ENCODE measurements at places on chromosomes 7 and 10.

DNA sequence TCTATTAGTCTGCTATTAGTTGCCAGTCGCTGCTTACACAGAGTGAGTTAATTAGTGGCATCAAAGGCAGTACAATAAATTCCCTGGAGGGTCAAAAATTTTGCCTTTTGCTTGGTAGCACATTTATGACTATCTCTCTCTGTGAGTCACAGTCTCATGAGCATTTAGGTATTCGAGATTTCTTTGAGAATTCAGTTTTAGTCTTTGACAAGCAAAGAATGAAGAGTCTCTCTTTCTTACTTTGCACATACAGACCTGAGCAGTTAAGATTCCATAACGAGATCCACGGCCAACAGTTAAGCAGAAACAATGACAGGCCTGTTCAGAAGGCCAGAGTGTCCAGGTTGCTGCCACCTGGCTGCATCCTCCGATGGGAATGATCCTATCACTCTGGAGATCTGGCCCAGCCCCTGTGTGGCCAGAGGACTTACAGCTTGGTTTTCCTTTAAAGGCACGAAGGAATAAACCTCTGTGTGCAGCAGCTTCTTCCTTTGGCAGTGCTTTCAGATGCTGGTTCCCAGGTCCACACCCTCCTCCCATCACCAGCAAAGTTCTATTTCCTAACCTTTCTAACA is 80.6 kb downstream of the GLI3 start:
- DNase-seq, result no peak

DNA sequence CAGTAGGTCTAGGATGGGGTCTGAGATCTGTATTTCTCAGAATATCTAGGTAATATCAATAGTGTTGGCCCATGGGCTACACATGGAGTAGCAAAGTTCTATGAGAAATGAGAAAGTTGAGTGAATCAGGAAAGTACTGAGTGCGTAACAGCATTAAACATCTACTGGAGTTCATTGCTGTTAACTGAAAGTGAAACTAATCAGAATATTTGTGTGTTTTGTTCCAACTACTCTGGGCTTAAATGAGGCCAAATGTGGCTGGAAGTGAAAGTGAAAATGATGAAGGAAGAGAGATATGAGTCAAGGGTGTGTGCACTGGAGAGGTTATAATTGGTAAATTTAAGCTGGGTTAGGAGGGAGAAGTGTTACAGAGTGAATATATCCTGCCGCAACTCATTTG is 46.5 kb downstream of the TMEM106B start:
- no peak for DNase-seq

DNA sequence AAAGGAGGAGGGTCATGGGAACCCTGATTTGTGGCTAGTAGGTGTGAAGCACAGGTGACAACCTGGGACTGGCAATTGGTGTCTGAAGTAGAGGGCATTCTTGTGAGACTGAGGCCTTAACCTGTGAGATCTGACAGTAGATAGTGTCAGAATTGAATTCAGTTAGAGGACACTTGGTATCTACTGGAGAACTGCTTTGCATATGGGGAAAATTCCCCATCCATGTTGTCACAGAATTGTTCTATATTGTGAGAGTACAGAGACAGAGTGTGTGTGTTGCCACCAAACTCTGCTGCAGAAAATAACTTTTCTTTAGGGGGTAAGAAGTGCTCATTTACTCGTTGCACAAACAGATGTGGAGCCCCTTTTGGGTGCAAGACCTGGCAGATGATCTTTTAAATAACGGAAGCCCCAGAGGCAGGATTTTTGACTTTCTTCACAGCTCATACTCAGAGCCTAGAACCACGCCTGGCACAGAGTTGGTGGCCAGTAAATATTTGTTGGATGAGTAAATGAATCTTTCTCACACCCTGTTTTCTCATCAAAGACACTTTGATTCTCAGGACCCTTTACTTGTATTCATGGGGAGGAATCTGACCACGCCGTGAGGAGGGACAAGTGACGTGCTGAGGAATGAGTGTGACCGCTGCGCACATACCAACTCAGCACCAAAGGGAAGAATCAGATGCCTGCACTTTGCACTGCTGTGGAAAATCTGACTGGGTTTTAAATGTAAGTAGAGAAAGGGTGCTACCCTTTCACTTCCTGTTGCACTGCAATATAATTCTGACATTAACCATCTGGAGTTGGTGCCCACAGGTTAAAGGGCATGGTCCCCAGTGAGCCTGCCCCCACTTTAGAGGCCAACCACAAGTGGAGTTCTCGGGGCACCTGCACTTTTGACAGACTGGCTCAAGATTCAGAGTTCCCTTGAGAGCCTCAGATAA is 39.2 kb upstream of the SDHAF3 start:
- DNase-seq, result no peak

DNA sequence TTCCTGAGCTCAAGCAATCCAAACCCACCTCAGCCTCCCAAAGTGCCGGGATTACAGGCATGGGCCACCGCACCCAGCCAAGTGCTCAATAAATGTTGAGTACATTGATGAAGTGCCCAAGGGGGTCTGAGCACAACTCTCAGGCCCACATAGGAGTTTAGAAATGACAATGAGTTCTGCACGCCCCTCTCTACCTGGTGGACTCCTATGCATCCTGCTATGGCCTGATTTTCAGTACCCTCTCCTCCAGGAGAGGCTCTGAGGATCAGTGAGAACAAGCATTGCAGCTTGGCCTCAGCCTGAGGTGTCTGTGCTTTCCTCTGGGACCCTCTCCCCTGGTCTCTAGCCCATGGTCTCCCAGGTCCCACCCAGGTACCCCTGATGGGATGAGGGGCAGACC is 20.9 kb upstream of the GRIFIN start:
- no peak for DNase-seq

- no peak for DNase-seq
Measured at GRCh38 chr10:17735166-17735941, 16.6 kb upstream of the TMEM236 start.

DNA sequence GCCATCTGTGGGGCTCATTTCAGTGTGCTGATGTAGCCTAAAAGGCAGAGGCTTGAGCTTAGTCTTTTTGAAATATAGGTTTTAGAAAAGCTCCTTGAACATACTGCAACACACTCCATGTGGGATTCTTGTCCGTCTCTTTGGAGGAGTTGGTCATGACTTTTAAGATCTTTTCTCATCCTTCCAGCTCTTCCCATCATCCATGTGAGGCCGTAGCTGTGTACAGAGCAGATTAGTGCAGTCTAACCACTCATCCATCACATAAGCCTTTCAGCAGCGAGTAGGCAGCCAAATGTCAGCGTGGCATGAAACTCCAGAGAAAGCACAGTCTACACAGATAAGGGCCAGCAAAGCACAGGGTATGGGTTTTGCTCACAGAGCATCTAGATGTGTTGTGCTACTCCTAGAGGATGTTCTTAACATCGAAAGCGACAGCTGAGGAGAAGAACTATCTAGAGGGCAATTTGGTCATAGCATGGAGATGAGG is 28.1 kb upstream of the NPVF start:
- DNase-seq, result no peak

DNA sequence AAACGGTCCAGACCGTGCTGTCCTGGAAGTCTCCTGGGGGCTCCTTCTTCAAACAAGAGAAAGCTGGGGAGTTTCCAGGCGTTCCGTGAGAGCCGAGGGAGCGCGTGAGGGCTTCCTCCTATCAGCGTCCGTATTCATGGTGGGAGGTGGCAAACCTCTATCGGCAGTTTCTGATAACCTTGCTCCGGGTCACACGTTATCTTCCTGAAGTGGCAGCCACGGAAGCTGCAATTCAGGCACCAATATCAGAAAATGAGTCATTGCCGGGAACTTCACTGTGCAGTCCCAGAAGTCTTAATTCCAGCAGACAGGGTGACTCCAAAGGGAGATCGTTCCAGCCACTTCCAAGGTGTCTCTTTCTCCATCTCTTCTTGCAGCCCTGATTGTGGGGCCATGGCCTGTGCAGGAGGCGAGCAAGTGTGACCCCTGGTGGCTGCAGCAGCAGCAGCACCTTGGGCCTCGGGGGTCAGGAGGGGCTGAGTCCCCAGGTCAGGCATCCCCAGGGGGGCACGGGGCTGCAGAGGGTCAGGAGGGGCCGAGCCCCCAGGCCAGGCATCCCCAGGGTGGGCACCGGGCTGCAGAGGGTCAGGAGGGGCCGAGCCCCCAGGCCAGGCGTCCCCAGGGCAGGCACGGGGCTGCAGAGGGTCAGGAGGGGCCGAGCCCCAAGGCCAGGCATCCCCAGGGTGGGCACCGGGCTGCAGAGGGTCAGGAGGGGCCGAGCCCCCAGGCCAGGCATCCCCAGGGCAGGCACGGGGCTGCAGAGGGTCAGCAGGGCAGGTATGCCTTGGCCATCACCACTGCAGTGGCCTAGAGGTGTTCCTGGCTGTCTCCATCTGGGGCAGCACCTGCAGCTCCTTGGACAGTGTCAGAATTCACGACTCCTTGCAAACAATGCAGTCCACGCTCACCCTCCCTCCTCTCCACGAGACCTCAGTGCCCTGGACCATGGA is 538.7 kb downstream of the DNAJB6 start:
- DNase-seq, result peak; percentile 23

GRCh38 chr7:82810558-82811259 is 352.0 kb downstream of the PCLO start:
- DNase-seq, result no peak

GRCh38 chr7:12777257-12777656 is 89.8 kb downstream of the ARL4A start:
- DNase-seq, result no peak

- no peak for DNase-seq
Measured at GRCh38 chr7:122727759-122728158, 25.0 kb upstream of the RNF148 start.

GRCh38 chr10:26445411-26446031 is 7.4 kb downstream of the APBB1IP start:
- DNase-seq, result no peak

DNA sequence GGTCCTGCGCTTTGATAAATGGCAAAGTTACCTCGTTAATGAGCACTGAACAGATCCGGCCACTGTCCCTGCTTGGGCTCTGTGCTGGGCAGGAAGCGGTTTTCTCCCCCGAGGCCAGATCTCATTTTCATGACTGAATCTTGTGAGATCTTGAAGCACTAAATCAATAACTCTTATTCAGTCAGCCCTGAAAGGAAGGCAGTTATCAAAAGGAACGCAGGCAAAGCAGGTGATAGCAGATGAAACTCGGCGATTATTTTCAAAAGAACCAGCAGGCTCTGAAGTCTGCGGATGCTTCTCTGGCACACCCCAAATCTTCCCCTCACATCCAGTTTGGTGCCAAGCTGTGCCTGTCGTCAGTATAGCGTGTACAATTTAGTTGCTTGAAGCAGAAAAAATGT is 228.7 kb downstream of the BAMBI start:
- no peak for DNase-seq

GRCh38 chr7:20825555-20825954 is 38.9 kb upstream of the SP8 start:
- no peak for DNase-seq

Measured in stimulated activated CD8-positive, alpha-beta memory T cell treated with anti-CD3 and anti-CD28 coated beads, Interleukin-2, amount 100 ng/mL, for 48 hours (primary cell).